Esophagus squamous epithelium (tissue), 5 donors: ENCODE measurements at places on chromosomes 7 and 10.

GRCh38 chr7:108267615-108268014 is 137.5 kb upstream of the LAMB4 start:
- no peak for DNase-seq

GRCh38 chr7:157475095-157475494 is 138.3 kb downstream of the DNAJB6 start:
- no peak for DNase-seq

DNA sequence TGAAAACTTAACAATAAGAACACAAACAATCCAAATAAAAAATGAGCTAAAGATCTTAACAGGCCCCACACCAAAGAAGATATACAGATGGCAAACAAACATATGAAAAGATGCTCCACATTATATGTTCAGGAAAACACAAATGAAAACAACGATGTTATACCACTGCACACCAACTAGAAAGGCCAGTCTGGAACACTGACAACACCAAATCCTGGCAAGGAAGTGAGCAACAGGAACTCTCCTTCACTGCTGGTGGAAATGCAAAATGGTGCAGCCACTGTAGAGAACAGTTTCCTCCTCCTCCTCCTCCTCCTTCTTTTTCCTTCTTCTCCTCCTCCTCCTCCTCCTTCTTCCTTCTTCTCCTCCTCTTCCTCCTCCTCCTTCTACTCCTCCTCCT is 12.2 kb upstream of the NCAPG2 start:
- no peak for DNase-seq

GRCh38 chr7:105896407-105896911 is 20.1 kb upstream of the ATXN7L1 start:
- DNase-seq = no peak

- no peak for DNase-seq
Measured at GRCh38 chr7:82481499-82482097, 38.0 kb upstream of the CACNA2D1 start.

DNA sequence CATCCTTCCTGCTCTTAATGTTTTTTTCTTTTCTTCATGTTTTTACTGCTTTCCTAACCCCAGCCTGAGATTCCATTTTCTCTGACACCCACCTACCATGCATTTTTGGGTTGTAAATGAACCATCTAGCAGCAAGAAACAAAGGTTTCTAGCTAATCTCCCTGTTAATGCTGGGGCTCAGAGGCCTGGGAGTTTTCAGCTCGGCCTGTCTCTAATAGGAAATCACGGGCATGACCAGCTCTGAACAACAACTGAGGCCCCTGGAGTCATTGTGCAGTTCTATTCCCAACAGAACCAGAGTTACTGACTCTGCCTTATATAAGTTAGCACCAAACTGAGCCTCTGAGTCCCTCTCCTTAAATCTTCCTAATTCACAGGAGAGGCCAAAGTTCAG is 134.8 kb downstream of the CFAP58 start:
- DNase-seq = no peak

DNA sequence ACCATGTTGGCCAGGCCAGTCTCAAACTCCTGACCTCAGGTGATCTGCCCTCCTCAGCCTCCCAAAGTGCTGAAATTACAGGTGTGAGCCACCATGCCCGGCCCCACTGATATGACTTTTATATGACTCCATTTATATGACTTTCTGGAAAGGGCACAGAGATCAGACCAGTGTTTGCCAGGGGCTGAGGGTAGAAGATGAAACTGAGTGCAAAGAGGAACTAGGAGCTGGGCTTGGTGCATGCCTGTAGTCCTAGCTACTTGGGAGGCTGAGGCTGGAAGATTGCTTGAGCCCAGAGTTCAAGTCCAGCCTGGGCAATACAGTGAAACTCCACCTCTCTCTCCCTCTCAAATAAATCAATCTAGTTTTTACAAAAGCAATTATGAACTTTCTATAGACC is 7.5 kb downstream of the BRAF start:
- DNase-seq = no peak

GRCh38 chr7:114419441-114420272 is 5.0 kb downstream of the FOXP2 start:
- DNase-seq = no peak

DNA sequence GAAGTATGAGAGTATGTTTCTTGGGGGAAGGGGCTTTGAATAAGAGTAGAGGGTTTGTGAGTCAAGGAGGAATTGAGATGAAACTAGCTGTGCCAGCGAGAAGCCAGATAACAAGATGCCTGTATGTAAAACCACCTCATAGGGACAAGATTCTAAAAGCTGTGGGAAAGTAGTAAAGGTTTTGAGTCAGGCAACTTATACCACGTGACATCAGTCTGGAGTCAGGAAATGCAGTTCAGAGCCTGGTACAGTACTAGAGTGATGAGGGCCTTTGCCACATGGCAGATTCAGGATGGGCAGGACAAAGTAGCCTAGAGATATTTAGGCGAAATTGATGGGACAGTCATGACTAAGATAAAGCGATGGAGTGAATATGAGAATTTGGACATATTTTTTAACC is 140.2 kb upstream of the PLXDC2 start:
- DNase-seq = no peak

- no peak for DNase-seq
Measured at GRCh38 chr10:133415752-133416151, 8.7 kb downstream of the SPRN start.

DNA sequence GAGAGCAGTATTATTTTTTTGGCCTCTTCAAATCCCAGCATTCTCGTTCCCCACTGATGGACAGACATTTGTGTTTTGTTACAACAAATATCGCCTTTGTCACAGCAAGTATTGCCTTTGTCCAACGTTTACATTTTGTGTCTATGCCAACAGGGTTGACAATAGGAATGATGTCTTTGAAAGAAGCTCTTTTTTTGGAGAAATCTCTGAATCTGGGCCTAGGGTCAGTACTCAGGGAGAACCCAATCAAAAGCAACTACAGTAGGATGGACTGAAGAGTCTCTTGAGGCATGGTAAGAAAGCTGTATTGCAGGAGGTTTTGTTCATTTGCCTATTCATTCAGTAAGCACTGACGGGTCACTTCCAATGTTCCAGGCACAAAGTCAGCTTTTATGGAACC is 57.7 kb upstream of the KLF14 start:
- no peak for DNase-seq

- DNase-seq = no peak
Measured at GRCh38 chr7:104878577-104878976, 135.4 kb upstream of the KMT2E start.

GRCh38 chr10:1872151-1872726 is 134.9 kb upstream of the ADARB2 start:
- DNase-seq = no peak

DNA sequence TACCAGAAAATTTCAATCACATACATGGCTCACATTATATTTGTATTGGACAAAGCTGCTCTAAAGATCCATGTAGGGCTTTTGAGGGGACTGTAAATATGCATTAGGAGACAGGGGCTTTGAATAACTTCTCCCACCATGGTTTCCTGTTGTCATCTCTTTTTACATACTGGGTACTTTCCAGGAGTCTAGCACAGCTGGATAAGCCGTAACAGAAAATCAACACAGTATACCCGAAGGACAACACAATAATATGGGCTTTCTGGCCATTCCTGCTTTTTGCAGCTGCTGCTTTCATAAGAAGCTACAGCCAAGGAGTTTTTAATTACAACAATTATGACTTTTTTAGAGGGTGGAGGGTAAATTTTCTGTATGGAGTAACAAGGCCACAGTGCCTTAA is 63.4 kb upstream of the SRPK2 start:
- no peak for DNase-seq

DNA sequence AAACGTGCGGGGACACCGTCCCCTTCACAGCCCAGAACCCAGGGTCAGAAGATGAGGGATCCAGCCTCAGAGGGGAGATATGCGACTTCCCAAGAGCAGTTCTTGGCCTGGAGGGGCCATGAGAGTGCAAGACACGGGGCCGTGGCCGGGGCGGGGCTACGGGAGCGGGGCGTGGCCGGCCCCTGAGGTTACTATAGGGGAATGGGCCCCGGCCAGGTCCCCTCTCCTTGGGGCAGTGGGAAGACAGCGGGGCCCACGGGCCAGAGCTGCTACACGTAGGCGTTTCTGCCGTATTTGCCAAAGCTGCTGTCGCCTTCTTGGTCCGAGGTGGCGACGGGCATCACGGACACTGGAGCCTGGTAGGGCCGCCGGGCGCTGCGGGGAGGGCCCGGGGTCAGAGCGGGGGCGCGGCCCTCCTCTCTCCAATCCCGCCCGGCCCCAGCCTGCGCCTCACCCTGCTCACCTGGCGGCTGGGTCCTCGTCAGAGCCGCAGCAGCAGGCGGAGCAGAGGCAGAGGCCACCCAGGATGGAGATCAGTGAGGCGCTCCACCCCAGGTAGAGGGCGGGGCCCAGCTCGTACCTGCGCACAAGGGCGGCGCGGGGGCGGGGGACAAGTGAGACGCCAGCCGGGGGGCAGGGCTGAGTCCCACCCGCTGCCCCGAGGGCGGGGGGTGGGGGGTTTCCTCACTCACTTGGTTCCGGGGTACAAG is 5.3 kb downstream of the CLDN15 start:
- DNase-seq = no peak
